ENCODE measurements at places on chromosomes 5 and 9. TPM values are rescaled to one million over a fixed set of nuclear protein-coding genes. Genes with fewer than 3 reads are reported as not detected.
A peak's percentile ranks its signal among the peaks of the same experiment; 100 is the strongest.

NRG2 gene
- 1.8 TPM for total RNA-seq

GRCh38 chr9:104963076-104963475 lies 35.1 kb upstream of the ABCA1 start:
- no peaks in the 10 kb centered on the region for H3K36me3 ChIP-seq
- no peak overlapping the region for H3K27ac ChIP-seq
- no peaks in the 10 kb centered on the region for H3K27me3 ChIP-seq
- H3K4me3 ChIP-seq = no peak overlapping the region
- peaks cover 9% of the 10 kb centered on the region for H3K4me1 ChIP-seq
- DNase-seq = no peak

DNA sequence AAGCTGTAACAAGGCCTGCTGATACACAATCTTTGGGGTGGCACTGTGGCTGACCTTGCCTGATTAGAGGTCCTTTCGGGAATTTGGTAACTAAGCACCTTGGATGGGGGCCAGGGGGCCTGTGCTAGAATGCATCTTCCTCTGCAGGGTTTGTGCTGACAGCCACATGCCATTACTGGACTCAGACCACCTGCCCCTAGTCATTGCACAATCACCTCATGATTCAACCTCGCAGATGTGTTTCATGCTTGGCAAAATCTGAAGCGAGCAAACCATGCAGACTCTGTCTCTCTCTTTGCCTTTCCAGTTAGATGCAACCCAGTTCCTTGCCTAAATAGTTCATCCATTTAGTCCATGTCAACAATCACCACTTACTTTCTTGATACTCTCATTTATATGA lies 96.5 kb upstream of the ERCC6L2 start:
- no peaks in the 10 kb centered on the region for H3K36me3 ChIP-seq
- no peaks in the 10 kb centered on the region for H3K27me3 ChIP-seq
- H3K4me1 ChIP-seq = no peaks in the 10 kb centered on the region
- no peak overlapping the region for H3K4me3 ChIP-seq
- H3K27ac ChIP-seq = no peak overlapping the region

- DNase-seq = no peak
- H3K27ac ChIP-seq = no peak overlapping the region
- no peaks in the 10 kb centered on the region for H3K4me1 ChIP-seq
- no peaks in the 10 kb centered on the region for H3K27me3 ChIP-seq
- no peak overlapping the region for H3K4me3 ChIP-seq
Measured at GRCh38 chr5:129041196-129041881, 53.2 kb upstream of the ISOC1 start.

DNA sequence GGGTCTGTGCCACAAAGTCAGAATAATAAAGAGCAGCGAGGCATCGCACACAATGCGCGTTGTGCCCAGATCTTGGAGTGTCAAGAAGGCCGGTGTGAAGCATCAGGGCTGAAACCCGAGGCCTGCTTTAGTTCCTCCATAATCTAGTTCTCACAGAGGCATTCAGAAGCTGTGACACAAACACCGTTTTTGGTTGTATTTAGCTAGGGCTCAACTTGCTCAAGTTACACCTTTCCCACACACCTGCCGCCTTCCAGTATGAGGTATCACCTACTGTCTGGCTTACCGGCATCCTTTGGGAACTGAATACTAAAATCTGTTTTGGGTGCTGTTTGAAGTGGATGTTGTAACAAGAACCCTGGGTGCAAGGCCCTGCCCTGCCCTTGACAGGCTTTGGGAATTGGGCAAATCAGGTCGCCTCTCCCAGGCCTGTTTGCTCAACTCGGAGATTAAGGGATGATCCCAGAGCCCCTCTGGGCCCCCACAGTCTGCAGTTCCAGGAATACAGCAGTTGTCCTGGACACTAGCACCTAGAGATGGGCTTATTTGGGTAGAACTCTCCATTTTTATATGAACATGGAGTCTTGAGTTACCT lies 27.0 kb downstream of the SLC25A25 start:
- peak overlapping the region; percentile 66 for H3K27ac ChIP-seq
- no peaks in the 10 kb centered on the region for H3K36me3 ChIP-seq
- peaks cover 47% of the 10 kb centered on the region for H3K4me1 ChIP-seq
- no peak for DNase-seq

- peaks cover 4% of the 10 kb centered on the region for H3K4me1 ChIP-seq
- no peaks in the 10 kb centered on the region for H3K27me3 ChIP-seq
- DNase-seq = no peak
- no peak overlapping the region for H3K4me3 ChIP-seq
- H3K36me3 ChIP-seq = no peaks in the 10 kb centered on the region
Measured at GRCh38 chr5:172745838-172746237, 25.2 kb downstream of the DUSP1 start.

DNA sequence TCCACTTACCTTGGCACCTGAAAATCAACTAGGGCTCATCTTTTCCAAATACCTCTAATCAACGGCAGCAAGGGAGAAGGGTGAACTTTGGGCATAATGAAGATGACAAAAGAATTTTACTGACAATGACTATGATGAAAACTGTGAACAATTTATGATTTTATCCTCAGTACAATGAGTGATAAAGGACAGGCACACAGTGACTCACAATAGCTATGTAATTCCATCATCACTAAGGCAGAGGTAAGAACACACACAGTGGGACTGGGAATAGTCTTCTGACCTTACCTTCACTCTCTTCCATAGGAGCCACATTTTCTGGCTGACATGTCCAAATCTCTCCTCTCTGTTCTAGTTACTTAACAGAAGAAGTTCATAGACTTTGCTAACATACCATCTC lies 26.1 kb upstream of the KCNV2 start:
- no peak for DNase-seq
- no peaks in the 10 kb centered on the region for H3K4me1 ChIP-seq
- H3K36me3 ChIP-seq = no peaks in the 10 kb centered on the region

DNA sequence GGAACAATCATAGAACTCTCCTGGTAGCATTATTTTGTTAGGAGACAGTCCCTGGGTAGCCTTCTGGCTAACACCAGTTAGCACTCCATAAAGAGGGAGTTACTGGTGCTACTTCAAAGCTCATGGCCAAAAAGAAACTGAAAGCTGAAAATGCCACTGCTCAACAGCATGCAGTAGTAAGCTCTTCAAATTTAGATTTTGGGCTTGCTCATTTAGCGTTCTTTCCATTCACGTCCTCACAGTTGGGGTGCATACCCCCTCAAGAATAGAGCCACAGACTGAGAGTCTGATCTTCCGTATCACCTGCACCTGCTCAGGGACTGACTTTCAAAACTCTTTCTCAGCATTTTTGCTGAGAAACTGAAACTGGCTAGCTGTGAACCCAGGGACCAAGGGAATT lies 24.7 kb downstream of the NTRK2 start:
- DNase-seq = no peak
- H3K27ac ChIP-seq = no peak overlapping the region
- no peaks in the 10 kb centered on the region for H3K4me1 ChIP-seq
- no peak overlapping the region for H3K4me3 ChIP-seq

- no peaks in the 10 kb centered on the region for H3K4me1 ChIP-seq
- no peak overlapping the region for H3K4me3 ChIP-seq
- H3K36me3 ChIP-seq = no peaks in the 10 kb centered on the region
- no peak for DNase-seq
- H3K27ac ChIP-seq = no peak overlapping the region
- H3K27me3 ChIP-seq = no peaks in the 10 kb centered on the region
Measured at GRCh38 chr9:123365287-123365880, 9.4 kb downstream of the CRB2 start.
